ENCODE measurements at places on chromosomes 16 and 17. TPM values are rescaled to one million over a fixed set of nuclear protein-coding genes. Genes with fewer than 3 reads are reported as not detected.

NOTUM gene
- not detected for total RNA-seq

PPY gene
- not detected for total RNA-seq

IRX3 gene
- 27.7 TPM for total RNA-seq

TBC1D3K gene
- total RNA-seq, result not detected

KCNH4 gene
- not detected for total RNA-seq

RABEP1 gene
- total RNA-seq, result 15.8 TPM

CFAP97D1 gene
- not detected for total RNA-seq

All from Caki2 (cell line).